ENCODE measurements at places on chromosomes 13 and 19.

DNA sequence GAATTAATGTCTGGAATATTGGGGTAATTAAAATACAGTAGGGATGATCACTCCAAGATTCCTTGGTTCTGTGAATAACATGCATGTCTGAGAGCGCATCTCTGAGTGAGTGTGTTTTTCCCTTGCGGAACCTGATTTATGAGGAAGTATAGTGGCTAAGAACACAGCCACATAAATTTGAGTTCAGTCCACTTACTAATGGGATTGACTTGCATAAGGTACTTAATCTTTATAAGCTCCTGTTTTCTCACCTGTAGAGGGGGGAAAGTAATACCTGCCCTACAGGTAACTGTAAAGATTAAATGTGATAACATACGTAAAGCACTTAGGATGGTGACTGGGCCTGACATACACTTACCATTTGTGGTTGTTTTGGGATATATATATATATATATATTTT lies 60.8 kb downstream of the KLF5 start:
- DNase-seq, result no peak

- DNase-seq, result no peak
Measured at GRCh38 chr19:48497728-48498594, 13.7 kb downstream of the LMTK3 start.

DNA sequence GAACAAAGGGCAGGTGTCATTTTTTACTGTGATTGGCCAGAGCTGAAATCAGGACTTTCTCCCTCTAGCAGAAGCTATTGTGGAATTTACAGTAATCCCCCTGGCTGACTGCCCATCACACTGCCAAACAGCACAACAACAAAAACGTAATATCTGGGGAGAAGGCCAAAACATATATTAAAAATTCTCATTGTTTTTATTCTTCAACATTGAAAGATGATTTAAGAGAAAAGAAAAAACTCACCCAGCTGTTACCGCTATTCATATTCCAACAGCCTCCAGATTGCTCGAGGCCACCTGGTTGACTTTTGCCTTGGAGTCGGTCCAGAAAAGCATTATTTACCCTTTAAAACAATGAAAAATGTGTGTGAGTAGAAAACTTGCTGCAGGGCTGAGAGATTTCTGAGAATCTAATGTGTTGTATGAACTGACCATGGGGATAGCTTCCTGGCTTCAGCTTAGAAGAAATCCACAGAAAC lies 97.2 kb downstream of the EPSTI1 start:
- DNase-seq, result no peak

DNA sequence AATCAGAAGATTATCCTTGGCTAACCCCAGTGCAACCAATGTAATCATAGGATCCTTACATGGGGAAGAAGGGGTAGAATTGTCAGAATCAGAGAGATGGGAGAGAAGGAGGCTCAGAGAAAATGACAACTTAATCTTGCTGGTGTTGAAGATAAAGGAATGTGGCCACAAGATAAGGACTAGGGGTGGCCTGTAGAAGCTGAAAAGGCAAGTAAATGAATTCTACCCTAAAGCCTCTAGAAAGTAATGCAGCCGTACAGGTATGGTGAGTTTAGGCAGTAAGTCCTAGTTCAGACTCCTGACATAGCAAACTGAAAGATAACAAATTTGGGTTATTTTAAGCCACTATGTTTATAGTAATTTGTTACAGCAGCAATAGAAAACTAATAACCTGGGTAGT lies 718.5 kb downstream of the SLITRK6 start:
- no peak for DNase-seq

DNA sequence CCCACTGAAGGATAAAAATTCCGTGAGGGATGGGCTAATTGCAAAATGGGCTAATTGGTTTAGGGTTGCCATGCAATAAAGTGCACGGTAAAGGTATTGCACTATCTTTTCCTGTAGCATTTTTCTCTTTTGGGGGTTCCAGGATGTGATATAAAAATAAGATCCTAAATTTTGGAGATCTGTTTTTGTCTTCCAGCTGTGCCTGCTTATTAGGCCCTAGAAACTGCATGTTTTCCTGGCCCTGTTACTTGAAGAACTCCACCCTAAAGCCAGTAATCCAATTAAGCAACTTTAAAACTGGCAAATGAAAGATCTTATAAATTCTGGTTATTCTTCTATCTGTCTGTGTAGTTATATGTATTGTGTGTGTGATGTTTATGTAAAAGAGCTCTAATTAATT lies 2489.6 kb downstream of the PCDH9 start:
- DNase-seq, result no peak

Measured in H54 (cell line).